ENCODE measurements at places on chromosomes 11 and 22.
A peak's percentile ranks its signal among the peaks of the same experiment; 100 is the strongest.

- H3K27ac ChIP-seq = no peak overlapping the region
- H3K4me1 ChIP-seq = no peaks in the 10 kb centered on the region
- peaks cover 48% of the 10 kb centered on the region for H3K36me3 ChIP-seq
- H3K27me3 ChIP-seq = no peaks in the 10 kb centered on the region
- DNase-seq = no peak
These were observed 40.6 kb downstream of the OSBP start for GRCh38 chr11:59574932-59575502.

- no peak overlapping the region for H3K27ac ChIP-seq
- H3K4me3 ChIP-seq = no peak overlapping the region
- H3K27me3 ChIP-seq = no peaks in the 10 kb centered on the region
- no peak for DNase-seq
These were observed 16.5 kb upstream of the DGCR8 start for GRCh38 chr22:20063271-20064139.

DNA sequence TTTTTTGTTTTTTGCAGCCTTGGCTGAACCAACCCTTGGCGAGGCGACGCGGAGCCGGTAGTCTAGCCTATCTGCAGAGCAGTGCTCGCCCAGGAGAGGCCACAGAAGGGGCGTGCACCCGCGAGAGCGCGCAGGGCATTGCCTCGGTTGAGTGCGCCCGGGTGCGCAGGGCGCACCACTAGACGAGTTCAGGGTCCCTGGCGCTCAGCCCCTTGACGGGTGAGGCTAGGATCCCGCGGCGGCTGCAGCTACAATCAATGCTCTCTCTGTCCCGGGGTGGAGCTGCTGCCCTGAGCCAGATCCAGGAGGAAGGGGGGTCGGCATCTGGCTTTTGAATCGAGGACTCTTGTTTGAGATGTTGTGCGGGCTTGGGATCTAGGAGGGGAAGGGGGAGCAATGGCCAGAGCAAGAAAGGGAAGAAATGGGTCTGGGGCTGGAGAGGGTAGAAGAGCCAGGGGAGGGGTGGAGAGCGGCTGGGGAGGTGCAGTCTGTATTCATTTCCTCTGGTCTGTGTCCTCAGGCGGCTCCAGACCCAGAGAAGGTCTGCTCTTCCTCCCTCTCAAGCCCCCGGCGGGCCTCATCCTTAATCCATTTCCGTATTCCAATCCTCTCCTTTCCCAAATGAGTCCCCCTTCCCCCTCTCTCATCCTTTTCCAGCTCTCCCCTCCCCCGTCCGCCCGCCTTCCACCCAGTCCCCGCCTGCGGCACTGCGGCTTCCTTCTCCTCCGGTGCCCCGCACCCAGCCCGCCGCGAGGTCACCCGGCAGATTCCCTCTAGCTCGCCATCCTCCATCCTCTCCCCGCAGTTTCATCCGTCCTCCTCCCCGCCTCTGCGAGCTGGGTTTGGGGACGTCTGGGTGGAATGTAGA lies 797 bp downstream of the THY1 start:
- peaks cover 15% of the 10 kb centered on the region for H3K4me1 ChIP-seq
- H3K27me3 ChIP-seq = peaks cover 72% of the 10 kb centered on the region
- H3K4me3 ChIP-seq = peak overlapping the region; percentile 35
- no peaks in the 10 kb centered on the region for H3K36me3 ChIP-seq

DNA sequence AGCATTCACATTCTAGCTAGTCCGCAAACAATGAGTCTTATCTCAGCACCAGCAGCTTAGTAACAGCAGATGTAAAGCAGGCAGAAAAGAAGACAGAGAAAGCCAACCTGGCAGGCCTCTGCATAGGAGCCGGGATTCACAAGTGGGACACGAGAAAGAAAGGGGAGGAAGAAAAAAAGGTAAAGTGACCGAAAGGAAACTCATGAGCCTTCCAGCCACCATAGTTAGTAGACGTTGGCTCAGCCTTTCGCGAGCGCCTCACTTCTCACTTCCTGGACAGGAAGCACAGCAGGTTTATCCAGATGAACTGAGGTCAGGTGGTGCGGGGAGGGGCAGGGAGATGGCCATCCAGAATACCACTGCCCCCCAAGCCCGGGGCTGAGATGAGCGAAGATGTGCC lies 19.7 kb upstream of the KAT5 start:
- H3K27ac ChIP-seq = no peak overlapping the region
- H3K36me3 ChIP-seq = no peaks in the 10 kb centered on the region
- H3K27me3 ChIP-seq = peaks cover 26% of the 10 kb centered on the region
- DNase-seq = no peak
- peaks cover 2% of the 10 kb centered on the region for H3K4me1 ChIP-seq

- no peaks in the 10 kb centered on the region for H3K36me3 ChIP-seq
- H3K27ac ChIP-seq = no peak overlapping the region
- no peak for DNase-seq
- no peak overlapping the region for H3K4me3 ChIP-seq
- H3K4me1 ChIP-seq = no peaks in the 10 kb centered on the region
These were observed 126.3 kb downstream of the MPPED2 start for GRCh38 chr11:30459821-30460220.

- no peak overlapping the region for H3K27ac ChIP-seq
- H3K27me3 ChIP-seq = peaks cover 35% of the 10 kb centered on the region
- no peak for DNase-seq
- H3K4me1 ChIP-seq = no peaks in the 10 kb centered on the region
- H3K36me3 ChIP-seq = no peaks in the 10 kb centered on the region
- no peak overlapping the region for H3K4me3 ChIP-seq
These were observed 21.7 kb downstream of the CHST1 start for GRCh38 chr11:45643598-45644260.

DNA sequence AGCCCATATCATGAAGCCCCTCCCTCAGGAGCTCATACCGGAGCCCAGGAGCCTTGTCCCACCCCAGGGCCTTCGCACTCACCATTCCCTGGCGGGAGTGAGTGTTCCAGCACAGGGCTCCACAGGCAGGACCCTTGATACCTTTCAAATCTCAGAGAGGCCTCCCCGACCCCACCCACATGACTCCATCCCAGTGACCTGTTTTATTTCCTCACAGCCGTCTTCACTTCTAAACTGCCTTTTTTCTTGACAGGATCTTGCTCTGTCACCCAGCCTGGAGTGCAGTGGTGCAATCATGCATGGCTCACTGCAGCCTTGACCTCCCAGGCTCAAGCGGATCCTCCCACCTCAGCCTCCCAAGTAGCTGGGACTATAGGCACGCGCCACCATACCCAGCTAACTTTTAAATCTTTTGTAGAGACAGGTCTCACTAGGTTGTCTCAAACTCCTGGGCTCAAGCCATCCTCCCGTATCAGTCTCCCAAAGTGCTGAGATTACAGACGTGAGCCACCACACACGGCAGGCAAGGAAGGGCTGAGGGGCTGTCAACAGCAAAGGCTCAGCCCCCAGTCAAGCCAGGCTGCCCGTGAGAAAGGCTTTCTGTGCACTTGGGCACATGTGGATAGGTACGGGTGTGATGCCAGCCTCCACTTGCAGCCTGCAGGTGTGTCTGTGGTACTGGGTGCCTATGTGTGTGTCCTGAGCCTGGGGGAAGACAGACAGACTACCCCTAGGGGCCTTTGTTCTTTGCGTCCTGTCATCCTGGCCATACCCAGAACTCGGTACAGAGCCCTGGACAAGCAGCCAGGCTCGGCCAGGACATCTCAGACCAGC lies 9.3 kb downstream of the RPL3 start:
- H3K36me3 ChIP-seq = peaks cover 34% of the 10 kb centered on the region
- DNase-seq = no peak
- H3K27ac ChIP-seq = peak overlapping the region; percentile 64
- no peak overlapping the region for H3K4me3 ChIP-seq
- H3K4me1 ChIP-seq = peaks cover 11% of the 10 kb centered on the region
- H3K27me3 ChIP-seq = no peaks in the 10 kb centered on the region
